ENCODE measurements at places on chromosomes 12 and 14.

- no peak for DNase-seq
These were observed 82.2 kb downstream of the PPP2R5C start for GRCh38 chr14:101843665-101844064.

- no peak for DNase-seq
These were observed 120.5 kb upstream of the NCOR2 start for GRCh38 chr12:124687917-124688316.

DNA sequence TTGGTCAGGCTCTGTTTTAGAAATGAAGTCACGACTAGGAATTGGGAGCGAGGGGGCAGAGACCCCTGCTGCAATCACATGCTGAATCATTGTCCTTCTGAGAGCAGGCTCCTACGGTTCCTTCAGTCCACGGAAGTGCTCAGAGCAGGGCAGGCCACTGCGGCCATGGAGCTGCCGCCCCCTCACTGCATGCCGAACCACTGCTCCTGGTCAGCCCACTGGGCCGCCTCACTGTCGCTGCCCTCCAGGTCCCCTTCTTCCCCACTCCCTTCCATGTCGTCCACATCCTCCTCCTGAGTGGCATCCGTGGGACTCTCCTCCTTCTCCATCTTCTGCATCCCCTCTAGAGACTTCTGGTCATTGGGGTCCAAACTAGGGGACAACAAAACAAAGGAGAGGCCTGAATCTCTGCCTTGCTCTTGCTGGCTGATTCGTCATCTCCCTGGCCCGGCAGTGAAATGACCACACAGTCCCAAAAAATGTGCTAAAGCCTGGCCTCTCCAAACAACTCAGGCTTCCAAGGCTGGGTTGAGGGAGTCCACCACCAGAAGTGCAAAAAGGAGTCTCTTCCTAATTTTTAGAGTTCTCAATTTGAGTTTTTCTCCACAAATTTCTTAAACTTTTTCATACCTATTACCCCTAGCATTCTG, 29.4 kb downstream of the ANAPC7 start:
- no peak for DNase-seq

DNA sequence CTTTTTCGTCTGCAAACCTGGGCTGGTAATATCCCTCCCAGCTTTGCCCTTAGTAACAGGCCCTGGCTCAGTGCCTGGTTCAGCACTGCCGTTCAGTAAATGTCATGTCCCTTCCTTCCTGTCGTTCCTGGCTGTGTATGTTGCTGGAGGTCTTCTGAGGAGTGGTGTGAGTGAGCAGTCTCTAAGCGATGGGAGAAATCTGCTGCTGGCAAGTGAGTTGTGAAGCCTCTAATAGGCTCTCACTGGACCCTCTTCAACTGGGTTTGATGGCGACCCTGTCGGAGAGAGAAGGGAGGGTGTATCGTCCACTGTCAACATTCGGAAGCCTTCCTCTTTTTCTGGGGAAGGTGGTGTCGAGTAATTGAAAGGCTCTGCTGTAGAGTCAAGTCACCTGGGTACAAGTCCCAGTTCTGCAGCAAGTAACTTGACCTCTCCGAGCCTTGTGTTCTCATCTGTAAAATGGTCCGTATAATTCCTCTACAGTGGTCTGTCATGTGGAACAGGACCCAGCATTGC, 62.8 kb downstream of the HRK start:
- DNase-seq: no peak

DNA sequence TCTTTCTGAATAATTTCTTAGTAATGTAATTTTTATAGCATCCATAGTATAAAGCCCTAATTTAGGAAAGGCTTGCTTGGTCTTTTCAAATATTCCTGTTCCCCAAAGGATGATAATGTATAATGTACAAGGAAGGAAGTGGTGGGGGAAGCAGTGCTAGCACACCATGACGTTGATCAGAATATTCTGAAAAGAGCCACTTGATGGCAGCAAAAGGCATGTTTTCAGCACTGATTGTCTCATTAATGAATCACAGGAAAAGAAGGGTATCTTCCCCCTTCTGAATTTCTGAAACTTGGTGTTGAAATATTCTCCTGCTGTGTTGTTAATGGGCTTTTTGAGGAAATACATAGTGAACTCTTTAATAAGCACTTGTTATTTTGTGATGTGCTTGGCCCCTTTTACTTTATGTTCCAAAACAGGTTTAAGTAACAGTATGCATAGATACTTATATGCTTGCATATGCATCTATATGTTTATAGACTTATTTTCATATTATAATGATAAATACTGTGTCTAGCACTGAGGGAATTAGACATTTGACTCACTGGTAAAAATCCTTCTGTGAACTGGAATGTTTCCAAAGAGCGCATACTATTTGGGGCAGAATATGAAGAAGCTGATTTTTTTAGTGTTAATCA, 122.0 kb downstream of the TMEM117 start:
- DNase-seq: peak; percentile 44

- peak; percentile 71 for DNase-seq
These were observed at the start of gene VTI1B for GRCh38 chr14:67674480-67675218. VTI1B (minus strand) TSS chr14:67674632; CDS start chr14:67674489, 143 bp downstream.

DNA sequence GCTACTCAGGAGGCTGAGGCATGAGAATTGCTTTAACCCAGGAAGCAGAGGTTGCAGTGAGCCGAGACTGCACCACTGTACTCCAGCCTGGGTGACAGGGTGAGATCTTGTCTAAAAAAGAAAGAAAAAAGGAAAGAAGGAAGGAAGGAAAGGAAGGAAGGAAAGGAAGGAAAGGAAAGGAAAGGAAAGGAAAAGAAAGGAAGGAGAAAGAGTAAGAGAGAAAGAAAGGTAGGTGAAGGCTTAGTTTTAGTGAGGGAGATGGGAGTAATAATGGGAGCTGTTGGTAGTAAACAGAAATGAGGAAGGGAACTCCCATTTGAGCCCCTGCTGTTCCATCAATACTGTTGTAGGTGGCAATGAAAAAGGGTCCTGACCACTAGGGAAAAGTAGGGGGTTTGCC, 28.8 kb downstream of the SLC24A4 start:
- no peak for DNase-seq

- DNase-seq: no peak
These were observed 178.8 kb upstream of the MYL2 start for GRCh38 chr12:111099186-111099585.

DNA sequence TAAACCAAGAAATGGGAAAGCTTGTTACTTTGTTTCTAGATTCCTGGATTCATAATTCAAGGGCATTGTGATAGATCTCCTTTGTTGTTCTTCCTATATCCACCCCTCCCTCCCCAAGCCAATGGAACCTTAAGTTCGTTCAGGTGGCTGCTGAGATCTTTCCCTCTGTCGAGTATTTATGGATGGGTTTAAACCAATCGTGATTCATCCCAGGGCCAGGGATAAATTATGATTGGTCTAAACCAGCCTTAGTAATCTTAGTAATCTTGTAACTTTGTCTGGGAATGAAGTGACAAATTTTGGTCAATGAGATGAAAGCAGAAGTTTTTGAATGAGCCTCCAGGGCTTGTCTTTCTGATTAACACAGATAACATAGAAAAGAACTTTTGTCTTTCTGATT, 56.1 kb upstream of the PCED1B start:
- no peak for DNase-seq

DNA sequence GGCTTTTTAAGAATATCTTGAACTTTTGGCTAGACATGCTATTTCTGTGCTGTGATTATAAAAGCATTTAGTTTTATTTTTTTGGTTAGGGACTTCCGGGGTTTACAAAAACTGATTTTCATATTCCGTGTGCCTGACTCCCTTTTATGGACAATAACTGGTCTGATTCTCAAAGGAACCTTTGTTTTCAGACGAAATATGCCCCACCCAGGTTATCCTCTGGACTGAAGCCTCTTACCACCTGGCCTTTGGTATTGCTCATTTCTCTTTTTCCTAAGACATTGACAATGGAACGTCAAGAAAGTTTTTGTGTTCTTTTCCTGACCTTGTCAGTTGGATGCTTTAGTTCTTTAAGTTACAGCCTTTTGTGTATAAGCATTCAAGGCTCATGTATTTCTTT, 10.8 kb downstream of the TIGAR start:
- no peak for DNase-seq

All from NCI-H510A treated with DMSO at 0.1 percent for 48 hours (cell line).